ENCODE measurements at places on chromosomes 7 and 10. TPM values are rescaled to one million over a fixed set of nuclear protein-coding genes. Genes with fewer than 3 reads are reported as not detected.
A peak's percentile ranks its signal among the peaks of the same experiment; 100 is the strongest.

Gene RET
- total RNA-seq, result 6.3 TPM

Gene LHPP
- 0.51 TPM for total RNA-seq

Gene C10orf62
- total RNA-seq, result not detected

DNA sequence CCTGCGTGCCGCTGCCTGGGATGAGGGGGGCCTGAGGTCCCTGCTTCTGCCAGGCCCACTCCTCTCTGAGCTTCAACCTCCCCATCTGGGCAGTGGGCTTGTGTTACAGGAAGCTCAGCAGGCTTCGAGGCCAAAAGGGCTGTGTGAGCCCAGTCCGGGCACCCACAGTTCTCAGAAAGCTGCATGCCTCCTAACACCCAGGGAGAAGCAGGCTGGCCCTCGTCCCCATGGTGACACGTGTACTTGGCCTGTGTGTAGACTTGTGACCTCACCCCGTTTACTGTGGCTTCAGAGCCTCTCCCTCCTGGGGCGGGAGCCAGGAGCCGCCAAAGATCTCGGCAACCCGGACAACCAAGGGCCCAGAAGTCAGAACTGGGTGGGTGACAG is 2.2 kb upstream of the GRIFIN start:
- no peak overlapping the region for H3K27ac ChIP-seq
- H3K27me3 ChIP-seq, result no peaks in the 10 kb centered on the region
- H3K4me3 ChIP-seq, result no peak overlapping the region
- H3K4me1 ChIP-seq, result peaks cover 11% of the 10 kb centered on the region
- DNase-seq, result peak; percentile 76
- no peaks in the 10 kb centered on the region for H3K36me3 ChIP-seq

DNA sequence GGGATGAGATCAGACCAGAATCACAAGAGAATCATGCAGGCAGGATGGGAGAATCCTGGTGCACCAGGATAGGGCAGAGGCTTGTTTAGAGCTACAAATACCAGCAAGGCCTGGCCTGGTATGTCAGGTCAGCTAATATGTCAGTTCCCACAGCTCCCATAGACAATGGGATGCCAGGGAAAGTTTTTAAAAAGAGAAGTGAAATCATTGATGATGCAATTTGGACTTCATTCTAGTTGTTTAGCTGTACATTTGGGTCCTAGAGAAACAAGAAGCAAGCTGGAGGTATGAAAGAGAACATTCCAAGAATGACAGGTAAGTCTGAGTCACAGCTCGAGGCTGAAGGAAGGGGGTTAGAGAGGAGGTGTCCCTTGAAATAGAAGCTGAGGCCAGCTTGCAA is 45.2 kb downstream of the GPR141 start:
- peaks cover 6% of the 10 kb centered on the region for H3K4me1 ChIP-seq
- no peaks in the 10 kb centered on the region for H3K27me3 ChIP-seq
- H3K4me3 ChIP-seq, result no peak overlapping the region
- no peak for DNase-seq
- no peak overlapping the region for H3K27ac ChIP-seq

DNA sequence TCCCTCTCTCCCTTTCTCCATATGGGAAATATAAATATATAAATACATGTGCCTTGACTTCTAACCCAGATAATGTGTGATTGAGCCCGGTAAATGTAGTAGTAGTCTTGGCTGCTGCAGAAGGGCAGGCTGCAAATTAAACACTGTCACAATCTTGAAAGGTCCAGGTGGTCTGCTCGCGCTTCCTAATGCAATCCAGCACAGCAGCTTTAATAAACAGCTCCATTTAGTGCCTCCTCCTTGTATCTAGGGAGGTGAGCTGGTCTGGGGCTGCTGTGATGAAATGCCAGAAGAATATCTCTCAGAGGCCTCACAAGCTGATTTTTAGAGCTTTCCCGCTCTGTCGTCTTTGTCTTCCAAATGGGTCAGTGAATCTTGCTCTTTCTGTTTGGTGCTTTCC is 782 bp downstream of the POU6F2 start:
- H3K36me3 ChIP-seq, result no peaks in the 10 kb centered on the region
- H3K4me1 ChIP-seq, result no peaks in the 10 kb centered on the region
- H3K27ac ChIP-seq, result no peak overlapping the region
- DNase-seq, result no peak
- H3K4me3 ChIP-seq, result no peak overlapping the region
- no peaks in the 10 kb centered on the region for H3K27me3 ChIP-seq

DNA sequence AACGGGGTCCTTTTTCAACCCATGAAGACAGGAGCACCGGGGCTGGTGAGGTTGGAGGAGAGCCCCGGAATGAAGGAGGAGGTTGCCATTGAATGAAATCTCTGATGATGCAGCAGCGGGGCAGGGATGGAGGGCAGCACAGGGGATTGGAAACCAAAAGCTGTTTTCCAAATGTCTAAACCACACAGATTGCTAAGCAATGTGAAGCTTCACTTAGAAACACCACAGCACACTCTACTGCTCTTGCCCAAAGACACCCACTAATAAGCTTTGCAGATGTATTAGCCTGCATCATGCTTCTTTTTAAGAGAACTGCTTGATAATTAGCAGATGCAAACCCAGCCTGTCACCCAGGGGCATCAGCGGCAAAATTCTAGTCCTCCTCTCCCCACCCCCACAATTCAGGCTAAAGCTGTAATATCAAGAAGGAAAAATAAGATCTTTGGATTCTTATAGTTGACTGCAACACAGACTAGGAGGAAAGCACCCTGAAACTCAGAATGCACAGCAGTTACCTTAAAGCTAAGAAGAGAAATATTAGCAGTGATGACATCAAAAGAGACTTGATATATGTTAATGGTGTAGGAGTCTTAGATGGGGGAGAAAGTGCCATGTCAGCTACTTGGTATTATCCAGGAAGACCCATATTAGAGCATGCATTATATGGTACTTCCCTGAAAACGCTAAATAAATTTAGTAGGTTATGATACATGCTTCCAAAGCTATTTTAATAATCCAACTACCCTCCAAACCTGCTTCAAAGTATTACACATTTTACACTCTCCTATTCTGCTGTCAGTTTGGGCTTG is 666.7 kb downstream of the KCNMA1 start:
- no peaks in the 10 kb centered on the region for H3K27me3 ChIP-seq
- no peak overlapping the region for H3K27ac ChIP-seq
- H3K4me1 ChIP-seq, result no peaks in the 10 kb centered on the region
- no peak overlapping the region for H3K4me3 ChIP-seq

DNA sequence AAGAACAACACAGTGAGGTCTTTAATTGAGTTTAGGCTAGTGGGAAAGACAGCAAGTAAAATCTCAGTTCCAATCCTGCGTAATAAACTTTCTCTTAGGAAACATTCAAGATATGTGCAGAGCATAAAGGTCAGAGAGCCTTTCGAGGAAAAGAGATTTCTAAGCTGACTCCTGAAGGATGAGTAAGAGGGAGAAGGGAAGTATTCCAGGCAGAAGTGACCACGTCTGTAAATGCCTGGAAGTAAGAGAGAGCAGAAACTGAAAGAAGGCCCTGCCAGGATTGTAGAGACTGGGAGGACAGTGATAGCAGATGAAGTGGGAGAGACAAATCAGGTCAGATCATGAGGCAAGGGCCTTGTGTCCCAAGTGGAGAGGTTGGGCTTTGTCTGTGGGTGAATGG is 41.8 kb downstream of the PNLIPRP3 start:
- no peaks in the 10 kb centered on the region for H3K4me1 ChIP-seq
- DNase-seq, result no peak
- no peak overlapping the region for H3K27ac ChIP-seq
- H3K4me3 ChIP-seq, result no peak overlapping the region
- no peaks in the 10 kb centered on the region for H3K36me3 ChIP-seq
- H3K27me3 ChIP-seq, result no peaks in the 10 kb centered on the region

DNA sequence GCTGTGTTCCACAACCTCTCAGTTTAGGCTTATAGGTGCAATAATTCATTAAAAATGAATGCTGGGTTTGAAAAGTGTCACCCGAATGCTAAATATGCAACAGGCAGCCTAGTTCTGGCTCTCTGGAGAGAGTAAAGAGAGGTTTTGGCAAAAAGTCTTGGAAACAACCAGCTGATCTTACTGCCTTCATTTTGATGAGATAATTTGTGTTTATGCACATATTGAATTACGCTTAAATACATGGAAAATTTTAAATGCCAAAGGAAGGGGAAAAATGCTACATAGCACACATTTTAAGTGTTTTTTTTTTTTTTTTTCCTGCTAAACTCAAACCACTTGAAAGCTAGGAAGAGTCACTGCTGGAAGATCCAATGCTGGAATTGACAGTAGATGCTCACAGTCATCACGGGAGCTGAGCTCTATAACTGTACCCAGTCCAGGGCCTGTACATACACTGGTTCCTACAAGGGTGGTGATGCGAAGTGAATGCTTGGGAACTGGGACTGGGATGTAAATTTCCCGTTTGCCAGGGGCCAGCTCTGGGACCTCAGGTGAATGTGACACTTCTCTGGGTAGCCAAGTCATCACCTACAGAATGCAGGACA is 151.5 kb downstream of the PFKFB3 start:
- no peak overlapping the region for H3K4me3 ChIP-seq
- no peak for DNase-seq
- H3K4me1 ChIP-seq, result no peaks in the 10 kb centered on the region
- H3K27ac ChIP-seq, result no peak overlapping the region

GRCh38 chr10:119478811-119479341 is 63.6 kb downstream of the RGS10 start:
- no peaks in the 10 kb centered on the region for H3K4me1 ChIP-seq
- no peaks in the 10 kb centered on the region for H3K27me3 ChIP-seq
- H3K36me3 ChIP-seq, result no peaks in the 10 kb centered on the region
- no peak overlapping the region for H3K27ac ChIP-seq

GRCh38 chr10:114869520-114869892 is 47.9 kb downstream of the FHIP2A start:
- DNase-seq, result no peak
- H3K36me3 ChIP-seq, result no peaks in the 10 kb centered on the region
- no peaks in the 10 kb centered on the region for H3K4me1 ChIP-seq
- H3K27ac ChIP-seq, result no peak overlapping the region
- no peaks in the 10 kb centered on the region for H3K27me3 ChIP-seq

DNA sequence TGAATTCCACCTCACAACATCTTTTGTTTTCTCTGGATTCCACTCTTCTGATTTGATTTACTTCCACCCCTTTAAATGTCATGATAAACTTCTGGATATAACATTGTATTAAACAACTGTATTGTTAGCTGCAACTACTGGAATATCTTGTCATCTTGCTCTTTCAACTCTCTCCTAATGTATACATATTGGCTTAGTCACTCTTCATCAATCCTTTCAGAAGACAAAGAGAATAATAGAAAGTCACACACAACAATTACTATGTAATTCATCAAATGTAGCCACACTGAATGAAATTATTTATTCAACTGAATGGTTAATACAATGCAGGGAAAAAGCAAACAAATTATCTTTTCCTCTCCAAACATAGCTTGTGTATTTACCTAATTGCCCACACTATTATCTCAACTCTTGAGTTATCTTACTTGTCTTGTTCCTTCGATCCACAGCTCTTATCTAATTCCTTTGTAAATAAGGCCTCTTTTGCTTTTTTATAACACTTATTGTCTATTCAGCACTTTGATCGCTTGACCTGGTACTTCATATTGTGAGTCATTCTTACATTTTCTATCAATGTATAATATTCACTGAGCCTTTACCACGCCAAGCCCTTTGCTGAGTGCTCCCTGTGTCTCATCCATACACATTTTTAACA is 16.7 kb downstream of the SEMA3A start:
- no peaks in the 10 kb centered on the region for H3K27me3 ChIP-seq
- no peaks in the 10 kb centered on the region for H3K36me3 ChIP-seq
- no peaks in the 10 kb centered on the region for H3K4me1 ChIP-seq
- no peak overlapping the region for H3K27ac ChIP-seq

Gene LAMB4
- total RNA-seq, result 0.90 TPM

GRCh38 chr7:130732980-130733930 is 752 bp downstream of the KLF14 start:
- H3K4me3 ChIP-seq, result no peak overlapping the region
- H3K27ac ChIP-seq, result peak overlapping the region; percentile 68
- no peaks in the 10 kb centered on the region for H3K4me1 ChIP-seq
- peaks cover 32% of the 10 kb centered on the region for H3K27me3 ChIP-seq
- H3K36me3 ChIP-seq, result no peaks in the 10 kb centered on the region
- peak; percentile 18 for DNase-seq

DNA sequence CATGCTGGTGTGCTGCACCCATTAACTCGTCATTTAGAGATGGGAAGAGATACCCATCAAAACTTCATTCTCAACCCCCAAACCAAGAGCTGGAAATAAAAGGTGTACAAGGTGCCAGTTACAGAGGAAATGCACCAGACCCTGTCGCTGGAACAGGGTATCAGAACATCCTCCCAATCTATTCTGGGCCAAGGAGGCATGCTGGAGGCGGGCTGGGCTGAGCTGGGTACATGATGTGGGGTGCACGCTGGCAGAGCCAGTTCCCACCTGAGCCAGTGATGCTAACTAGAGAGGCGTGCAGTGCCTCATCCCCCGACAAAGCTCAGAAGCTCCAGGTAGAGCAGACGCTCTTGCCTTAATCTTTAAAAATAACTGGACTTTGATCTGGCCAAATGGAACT is 70.1 kb downstream of the NPSR1 start:
- H3K27ac ChIP-seq, result no peak overlapping the region
- no peak for DNase-seq
- H3K4me1 ChIP-seq, result no peaks in the 10 kb centered on the region
- no peaks in the 10 kb centered on the region for H3K36me3 ChIP-seq
- no peaks in the 10 kb centered on the region for H3K27me3 ChIP-seq

DNA sequence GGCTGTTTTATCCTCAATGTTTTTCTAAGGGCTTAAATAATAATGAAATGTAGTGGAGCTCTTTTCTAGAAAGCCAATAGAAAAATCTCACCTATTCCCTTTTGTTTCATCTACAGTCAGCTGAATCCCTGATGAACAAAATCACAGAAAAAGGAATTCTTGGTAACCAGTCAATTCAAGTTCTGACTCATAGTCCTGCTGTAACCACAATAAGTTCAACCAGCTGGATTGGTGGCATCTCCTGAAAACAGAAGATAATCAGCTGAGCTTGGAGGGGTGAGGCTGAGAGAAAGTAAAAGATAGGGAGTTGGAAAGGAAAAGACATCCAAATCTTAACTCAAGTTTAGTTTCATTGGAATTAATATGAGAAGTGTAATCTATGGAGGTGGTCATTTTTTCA is 772.1 kb downstream of the CCSER2 start:
- H3K4me3 ChIP-seq, result no peak overlapping the region
- no peak for DNase-seq
- no peaks in the 10 kb centered on the region for H3K4me1 ChIP-seq

Gene LRRD1
- 0.97 TPM for total RNA-seq

DNA sequence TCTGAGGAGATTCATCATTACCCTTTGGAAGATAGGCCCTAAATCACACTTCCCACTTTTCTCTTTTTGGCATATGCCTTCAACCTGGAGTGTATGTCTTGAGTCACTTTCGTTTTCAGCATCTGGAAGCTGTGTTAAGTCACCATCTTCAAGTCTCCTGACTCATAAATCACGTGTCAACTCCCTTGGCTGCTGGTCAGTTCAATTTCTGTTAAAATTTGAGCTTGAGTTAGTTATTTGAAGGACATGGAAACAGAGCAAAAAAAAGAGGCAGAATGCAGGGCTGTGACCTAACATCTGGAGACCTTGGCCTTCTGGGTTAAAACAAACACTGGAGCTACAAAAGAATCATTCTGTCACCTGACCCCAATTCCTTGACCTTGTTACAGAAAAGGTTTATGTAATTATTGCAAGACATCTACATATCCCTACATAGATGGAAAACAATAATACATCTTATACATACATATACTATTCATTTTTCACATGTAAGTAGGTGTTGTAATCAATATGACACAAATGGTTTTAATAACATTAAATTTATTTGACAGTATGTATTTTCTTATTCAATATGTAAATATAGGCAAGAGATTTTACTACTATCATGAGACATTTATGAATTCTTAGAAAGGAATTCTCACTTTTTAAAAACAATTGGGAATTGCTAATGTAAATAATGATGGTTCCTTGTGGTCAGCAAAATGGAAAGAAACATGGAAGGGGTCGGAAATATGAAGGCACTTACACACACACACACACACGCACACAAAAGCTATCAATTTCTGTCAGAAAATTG is 169.7 kb upstream of the PHYHIPL start:
- H3K27ac ChIP-seq, result no peak overlapping the region
- no peaks in the 10 kb centered on the region for H3K4me1 ChIP-seq
- no peaks in the 10 kb centered on the region for H3K27me3 ChIP-seq
- H3K36me3 ChIP-seq, result no peaks in the 10 kb centered on the region
